ENCODE measurements at places on chromosomes 7 and 10.

- DNase-seq: no peak
Measured at GRCh38 chr7:137966641-137967142, 35.2 kb downstream of the CREB3L2 start.

- no peak for DNase-seq
Measured at GRCh38 chr7:96558530-96558929, 151.1 kb downstream of the SEM1 start.

DNA sequence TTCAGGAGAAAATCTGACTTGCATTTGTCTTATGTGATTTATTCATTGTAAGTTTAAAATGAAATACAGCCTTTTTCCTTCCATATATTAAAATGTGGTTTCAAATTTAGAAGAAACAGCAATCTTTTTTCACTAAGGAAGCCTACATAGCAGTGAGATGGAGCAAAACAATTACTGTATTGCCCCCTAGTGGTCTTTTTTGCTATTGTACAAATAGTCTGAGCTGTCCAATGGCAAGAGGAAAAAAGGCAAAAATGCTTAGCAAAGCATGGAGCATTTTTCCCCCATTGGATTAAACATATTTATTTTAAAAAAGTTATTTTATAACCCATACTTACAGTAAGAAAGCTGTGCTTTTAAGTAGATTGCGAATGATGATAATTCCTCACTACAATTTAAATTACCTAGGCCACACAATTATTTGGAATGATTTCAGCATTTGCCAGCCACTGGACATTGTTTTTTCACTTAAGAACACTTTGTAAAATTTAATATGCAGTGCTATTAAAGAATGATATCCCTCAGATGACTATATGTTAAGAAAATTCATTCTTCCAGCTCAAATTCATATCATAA is 119.5 kb downstream of the CPED1 start:
- DNase-seq: no peak

- DNase-seq: no peak
Measured at GRCh38 chr10:69464801-69465401, 13.6 kb downstream of the TSPAN15 start.

DNA sequence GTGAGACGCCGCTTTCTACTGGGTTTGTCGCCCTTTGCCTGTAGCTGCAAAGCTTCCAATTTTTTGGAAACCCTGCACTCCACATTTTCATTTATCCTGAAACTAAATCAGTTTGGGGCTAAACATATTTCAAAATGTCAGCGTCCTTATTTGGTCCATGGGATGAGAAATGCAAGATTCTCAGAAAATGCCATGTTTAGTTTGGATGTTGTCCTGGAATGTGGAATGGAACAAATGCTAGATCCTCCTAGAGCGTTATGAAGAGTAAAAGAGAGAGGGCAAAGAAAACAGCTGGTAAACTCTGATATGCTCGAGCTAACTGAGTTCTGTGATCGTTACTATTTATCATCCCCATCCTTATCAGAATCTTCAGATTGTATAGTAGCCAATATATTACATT is 236.9 kb downstream of the KLF6 start:
- DNase-seq: no peak

DNA sequence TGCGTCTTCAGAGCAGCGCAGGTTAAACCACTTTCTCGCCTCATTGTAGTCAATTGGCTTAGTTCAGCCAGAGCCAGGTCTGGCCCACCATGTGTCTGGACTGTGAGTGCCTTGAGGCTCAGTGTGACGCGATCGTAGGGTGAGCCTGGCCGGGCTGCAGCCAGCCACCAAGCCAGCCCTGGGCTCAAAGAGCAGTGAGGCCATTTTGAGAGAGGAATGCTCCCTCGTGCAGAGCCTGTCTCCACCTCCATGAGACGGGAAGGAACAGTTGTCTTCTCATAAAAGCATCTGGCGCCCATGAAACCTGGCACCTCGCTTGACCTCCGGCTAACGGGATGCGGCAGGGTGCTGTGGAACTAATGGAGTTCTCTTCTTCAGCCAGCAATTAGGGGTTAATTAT is 34.5 kb downstream of the LHPP start:
- no peak for DNase-seq

- DNase-seq: no peak
Measured at GRCh38 chr10:112952282-112953173, 2.5 kb downstream of the TCF7L2 start.

DNA sequence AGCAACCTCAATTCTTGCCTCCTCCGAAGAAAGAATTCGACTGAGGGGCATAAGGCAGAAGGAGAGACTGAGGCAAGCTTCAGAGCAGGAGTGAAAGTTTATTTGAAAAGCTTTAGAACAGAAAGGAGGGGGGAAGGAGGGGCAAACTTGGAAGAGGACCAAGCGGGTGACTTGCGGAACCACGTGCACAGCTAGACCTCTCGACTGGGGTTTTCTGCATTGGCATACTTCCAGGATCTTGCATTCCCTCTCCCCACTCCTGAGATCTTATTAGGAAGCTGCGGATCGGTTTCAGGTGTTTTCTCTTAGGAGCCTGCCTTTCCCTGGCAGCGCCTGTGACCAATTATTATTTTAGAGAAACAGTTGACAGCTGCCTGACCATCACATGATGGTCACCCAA is 20.3 kb upstream of the CPXM2 start:
- DNase-seq: no peak

DNA sequence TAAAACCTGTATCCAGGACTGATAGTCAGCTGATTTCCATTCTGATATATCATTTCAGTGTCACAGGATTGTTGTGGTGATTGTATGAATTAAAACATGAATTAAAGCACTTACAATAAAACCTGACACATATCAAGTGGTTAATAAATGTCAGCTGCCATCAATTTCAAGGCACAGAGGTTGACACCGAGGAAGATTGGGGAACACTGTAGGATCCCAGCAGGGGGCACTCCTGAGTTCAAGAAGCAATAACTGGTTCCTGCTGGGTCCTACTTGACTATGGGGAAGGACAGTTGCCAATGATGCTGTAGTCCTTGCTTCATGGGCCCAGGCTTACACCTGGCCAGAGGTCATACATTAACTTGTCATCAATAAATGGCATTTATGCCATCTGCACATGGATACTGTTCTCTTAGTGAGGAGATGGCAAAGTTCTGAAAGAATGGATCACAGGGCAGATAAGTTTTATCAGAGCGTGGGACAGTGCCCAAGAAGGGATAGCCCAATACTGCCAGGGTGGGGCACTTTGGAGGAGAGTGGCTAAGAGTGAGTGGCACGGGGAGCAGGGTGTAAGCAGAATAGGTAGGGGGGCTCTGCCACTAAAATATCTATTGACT is 24.1 kb downstream of the FZD1 start:
- DNase-seq: no peak

GRCh38 chr10:80497187-80498077 is 40.3 kb upstream of the SH2D4B start:
- DNase-seq: no peak

DNA sequence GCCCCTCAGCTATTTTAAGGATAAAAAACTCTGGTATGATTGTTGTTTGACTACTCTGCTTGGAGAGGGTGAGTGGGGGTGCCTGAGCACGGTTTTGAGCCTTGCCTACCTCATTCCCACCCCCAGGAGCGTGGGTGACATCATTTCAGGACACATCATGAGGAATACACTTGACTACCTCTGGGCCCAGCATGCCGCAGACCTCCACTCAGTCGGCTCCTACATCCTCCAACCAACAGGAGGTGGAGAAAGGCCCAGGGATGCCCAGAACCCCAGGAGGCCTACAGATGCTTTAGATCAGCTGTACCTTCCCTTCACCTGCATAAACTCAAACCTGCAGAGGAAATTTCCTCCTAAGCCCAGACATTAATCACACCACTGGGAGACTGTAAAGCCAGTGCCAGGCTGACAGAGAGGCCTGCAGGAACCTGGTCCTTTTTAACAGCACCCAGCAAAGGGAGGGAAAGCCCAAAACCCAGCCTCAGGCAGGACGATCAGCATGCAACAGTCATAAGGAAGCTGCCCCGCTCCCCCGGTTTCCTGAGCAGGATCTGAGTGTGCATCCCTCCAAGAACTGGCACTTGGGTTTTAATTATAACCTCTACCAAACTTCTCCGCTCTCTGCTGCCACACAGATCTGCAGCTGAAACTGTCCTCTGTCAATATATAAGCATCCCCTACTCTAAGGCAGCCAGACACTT is 61.7 kb upstream of the ZNRF2 start:
- DNase-seq: peak; percentile 65

GRCh38 chr7:8742837-8743236 is 309.4 kb downstream of the NXPH1 start:
- DNase-seq: no peak

DNA sequence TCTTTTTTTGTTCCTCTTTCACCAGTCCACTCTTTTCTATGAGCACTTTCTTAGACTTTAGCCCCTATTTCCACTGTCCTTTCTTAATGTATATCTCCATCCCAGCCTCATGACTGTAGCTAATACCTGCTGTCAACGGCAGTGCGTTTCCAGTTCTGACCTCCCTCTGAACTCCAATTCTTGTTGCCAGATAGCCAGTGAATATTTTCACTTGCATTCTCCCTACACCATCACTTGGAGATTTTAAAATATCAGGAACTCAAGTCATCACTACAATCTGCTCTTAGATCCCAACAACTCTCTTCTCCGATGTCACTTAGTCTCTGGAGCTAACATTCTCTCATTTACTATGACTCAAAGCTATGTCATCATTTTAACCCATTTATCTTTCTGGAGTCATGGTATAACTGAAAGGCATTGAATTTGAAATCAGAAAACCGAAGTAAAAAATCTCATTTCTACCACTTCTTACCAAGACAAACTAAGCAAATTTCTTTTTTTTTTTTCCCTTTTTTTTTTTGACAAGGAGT is 5.1 kb upstream of the SLC16A12 start:
- no peak for DNase-seq

- no peak for DNase-seq
Measured at GRCh38 chr7:138328215-138328614, 131.8 kb upstream of the TRIM24 start.

- DNase-seq: no peak
Measured at GRCh38 chr10:33306126-33306525, 28.3 kb downstream of the NRP1 start.

- DNase-seq: no peak
Measured at GRCh38 chr10:10500937-10501336, 516.7 kb upstream of the CELF2 start.

DNA sequence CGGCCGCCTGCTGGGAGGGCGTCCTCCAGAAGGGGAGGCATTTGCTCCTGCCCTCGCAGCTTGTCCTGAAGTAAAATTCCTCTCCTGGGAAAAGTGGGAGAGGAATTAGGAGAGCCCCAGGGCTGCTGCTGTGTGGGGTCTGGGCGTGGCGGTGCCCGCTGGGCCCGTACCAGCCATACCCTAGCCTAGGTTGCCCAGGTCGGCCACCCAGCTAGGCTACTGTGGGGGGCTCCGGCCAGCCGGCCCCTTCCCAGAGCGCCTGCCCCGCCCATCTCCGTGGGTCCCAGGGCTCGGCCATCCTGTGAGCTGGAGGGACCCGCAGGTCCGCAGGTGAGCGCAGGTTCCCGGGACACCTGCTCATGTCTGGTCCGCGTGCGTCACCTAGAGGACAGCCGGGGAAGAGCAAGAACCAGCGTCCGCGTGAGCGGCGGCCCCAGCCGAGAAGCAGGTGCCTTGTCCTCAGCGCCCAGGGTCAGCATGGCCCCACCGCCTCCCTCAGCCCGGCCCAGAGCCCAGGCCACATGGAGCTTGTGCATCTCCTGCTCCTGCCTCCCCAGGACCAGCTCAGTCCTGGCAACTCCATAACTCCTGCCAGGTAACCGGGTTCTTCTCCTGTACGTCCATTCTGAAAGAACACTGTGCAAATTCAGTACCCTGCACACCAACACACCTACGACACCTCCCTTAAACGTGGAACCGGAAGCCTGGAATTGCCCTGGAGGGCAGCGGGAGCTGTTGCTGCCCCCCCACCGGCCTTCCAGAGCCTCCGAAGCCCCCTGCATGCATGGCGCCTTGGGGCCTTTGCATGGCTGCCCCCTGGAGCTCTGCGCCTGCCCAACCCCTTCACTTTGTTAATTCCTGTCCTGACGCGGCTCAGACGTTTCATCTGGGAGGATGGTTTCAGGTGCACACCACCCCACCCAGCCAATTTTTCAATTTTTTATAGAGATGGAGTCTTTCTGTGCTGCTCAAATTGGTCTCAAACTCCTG is 22.8 kb upstream of the FOXL3 start:
- DNase-seq: no peak
